Astrocyte of the hippocampus (primary cell): ENCODE measurements at places on chromosomes 12 and 14.

- no peak for DNase-seq
Observed at GRCh38 chr12:55893723-55894122, 34.0 kb downstream of the PYM1 start.

DNA sequence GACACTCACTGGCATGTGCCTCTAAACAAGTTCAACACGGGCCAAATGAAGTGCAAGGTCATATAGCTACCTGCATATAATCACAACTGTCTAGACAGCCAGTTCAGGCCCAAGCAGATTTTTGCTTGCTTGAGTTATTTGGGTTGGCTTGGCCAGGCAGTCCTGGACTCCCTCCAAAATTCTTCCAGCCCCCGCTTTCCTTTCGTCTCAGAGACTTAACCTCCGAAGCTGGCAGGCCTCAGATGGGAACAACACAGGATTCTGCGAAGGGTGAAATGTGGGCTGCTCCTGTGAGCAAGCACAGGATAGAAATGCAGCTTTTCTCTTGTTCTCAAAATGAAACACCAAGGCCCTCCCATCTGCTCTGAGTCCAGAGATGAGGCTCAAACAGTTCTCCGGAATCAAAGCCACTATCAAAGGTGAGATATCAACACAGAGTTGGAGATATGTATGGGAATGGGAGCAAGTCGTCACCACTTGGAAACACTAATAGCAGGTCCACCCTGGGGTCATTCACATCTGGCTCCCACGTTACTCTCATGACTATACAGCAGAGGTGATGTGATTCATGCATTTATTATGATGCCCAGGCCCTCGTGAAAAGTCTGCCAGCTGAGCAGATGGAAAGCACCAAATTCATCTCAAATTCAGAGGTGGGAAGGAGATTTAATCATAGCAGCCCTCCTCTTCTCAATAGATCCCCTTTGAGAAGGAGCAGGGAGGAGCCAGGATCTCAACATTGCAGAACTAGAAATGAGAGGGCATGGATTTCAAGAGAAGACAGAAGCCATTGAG lies 389.8 kb downstream of the NUAK1 start:
- peak; percentile 96 for DNase-seq

GRCh38 chr12:116266631-116267349 lies 10.7 kb downstream of the MED13L start:
- no peak for DNase-seq

DNA sequence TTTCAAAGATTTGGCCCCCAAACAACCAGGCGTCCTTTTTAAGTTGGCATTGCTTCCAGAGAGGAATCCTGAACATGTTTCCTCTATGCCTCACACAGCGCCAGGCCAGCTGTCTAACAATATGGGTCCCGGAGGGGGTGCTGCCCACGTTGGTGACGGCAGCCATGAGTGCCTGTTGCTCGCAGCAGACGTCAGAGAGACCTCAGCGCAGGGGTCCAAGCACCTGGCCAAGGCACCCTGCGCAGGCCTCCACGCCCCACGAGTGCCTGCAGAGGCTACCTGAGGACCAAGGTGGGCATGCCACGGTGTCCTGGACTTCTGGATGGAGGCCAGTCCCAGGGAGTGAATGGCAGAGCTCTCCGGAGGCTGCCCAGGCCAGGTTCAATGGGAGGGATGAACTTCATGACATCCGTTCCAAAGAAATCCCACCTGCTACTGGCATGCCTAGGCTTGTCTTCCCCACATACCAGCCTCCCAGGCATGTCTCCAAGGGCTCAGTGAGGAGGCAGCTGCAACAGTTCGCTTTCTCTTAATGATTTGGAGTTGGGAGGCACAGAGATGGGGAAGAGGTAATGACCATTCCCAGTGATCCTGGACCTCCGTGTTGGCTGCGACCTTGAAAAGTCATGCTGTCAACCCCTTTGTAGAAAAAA lies 11.6 kb upstream of the FOXN3 start:
- DNase-seq = peak; percentile 73

DNA sequence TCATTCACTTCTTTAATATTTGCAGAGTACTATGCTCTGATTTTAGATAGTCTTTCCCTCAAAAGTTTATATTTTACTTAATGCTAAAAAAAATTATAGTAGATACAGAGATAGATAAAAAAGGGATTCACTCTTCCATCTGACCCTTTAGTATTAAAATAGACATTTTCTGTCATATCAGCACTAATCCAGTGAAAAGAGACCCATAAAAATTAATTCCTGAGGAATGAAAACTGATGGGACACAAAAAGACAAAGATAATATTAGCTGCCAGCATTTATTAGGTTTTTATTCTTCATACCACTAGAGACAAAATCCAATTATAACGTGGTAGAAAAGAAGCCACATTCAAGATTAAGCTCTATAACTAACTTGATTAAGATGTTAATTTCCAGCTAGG lies 45.3 kb downstream of the SOS2 start:
- DNase-seq = no peak
